ENCODE measurements at places on chromosomes 13 and 19. TPM values are rescaled to one million over a fixed set of nuclear protein-coding genes. Genes with fewer than 3 reads are reported as not detected.

- peaks cover 21% of the 10 kb centered on the region for H3K4me1 ChIP-seq
- no peak overlapping the region for H3K4me3 ChIP-seq
- peak; percentile 21 for DNase-seq
- no peaks in the 10 kb centered on the region for H3K36me3 ChIP-seq
- H3K27ac ChIP-seq, result no peak overlapping the region
- peaks cover 80% of the 10 kb centered on the region for H3K27me3 ChIP-seq
Observed at GRCh38 chr19:7500811-7501450, 12.1 kb upstream of the PEX11G start.

Gene PSG7
- total RNA-seq, result not detected

Gene LRRC8E
- not detected for total RNA-seq

GRCh38 chr19:39599116-39599515, 3.2 kb upstream of the LGALS13 start:
- no peaks in the 10 kb centered on the region for H3K4me1 ChIP-seq
- H3K4me3 ChIP-seq, result no peak overlapping the region
- DNase-seq, result no peak
- no peaks in the 10 kb centered on the region for H3K36me3 ChIP-seq
- peaks cover 13% of the 10 kb centered on the region for H3K27me3 ChIP-seq
- H3K27ac ChIP-seq, result no peak overlapping the region

GRCh38 chr13:77349365-77349764, 22.5 kb upstream of the MYCBP2 start:
- no peak overlapping the region for H3K4me3 ChIP-seq
- H3K4me1 ChIP-seq, result peaks cover 3% of the 10 kb centered on the region
- no peaks in the 10 kb centered on the region for H3K36me3 ChIP-seq
- H3K27me3 ChIP-seq, result no peaks in the 10 kb centered on the region
